ENCODE measurements at places on chromosomes 7 and 10. TPM values are rescaled to one million over a fixed set of nuclear protein-coding genes. Genes with fewer than 3 reads are reported as not detected.

Gene SYT15
- total RNA-seq = 2.9 TPM

DNA sequence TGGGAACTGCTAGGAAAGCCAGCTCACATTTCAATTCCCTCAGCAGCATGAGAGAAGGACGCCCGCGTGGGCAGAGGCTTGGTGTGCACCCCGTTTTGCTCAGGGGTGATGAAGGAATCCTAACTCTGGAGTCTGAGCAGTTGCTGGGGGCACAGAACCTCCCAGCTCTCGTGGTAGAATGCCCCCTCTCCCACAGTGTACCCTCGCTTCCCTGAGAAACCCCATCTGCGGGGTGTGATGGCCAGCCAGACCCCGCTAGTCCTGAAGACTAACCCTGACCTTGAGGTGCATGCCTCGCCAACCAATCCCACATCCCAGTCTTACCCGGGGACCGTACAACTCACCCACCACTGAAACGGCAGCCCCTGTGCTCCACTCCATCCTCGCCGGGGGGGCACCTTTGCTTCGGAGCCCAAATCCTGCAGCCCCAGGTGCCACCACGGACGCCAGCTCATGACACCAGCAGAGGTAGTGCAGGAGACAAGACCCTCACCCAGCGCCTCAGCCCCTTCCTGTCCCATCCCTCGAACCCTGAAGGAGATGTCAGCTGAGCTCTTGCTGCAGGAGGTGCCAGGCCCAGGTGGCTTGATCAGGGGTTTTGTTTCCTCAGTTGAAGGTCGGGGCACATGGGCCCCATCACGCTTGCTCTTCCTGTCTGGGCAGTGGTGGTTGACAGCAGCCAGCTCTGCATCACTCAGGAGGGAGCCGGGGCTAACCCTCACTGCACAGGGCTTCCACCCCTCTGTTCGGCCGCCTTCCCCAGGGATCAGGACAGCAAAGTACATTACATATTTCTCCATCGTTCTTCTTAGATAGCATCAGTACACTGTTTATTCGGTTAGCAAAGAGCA lies 236.5 kb downstream of the MGMT start:
- no peak for DNase-seq

Gene SCIN
- not detected for total RNA-seq

Gene ORAI2
- 3.6 TPM for total RNA-seq
